ENCODE measurements at places on chromosomes 7 and 10.

GRCh38 chr10:132395704-132396493 lies 1.1 kb upstream of the PWWP2B start:
- DNase-seq: peak; percentile 59

DNA sequence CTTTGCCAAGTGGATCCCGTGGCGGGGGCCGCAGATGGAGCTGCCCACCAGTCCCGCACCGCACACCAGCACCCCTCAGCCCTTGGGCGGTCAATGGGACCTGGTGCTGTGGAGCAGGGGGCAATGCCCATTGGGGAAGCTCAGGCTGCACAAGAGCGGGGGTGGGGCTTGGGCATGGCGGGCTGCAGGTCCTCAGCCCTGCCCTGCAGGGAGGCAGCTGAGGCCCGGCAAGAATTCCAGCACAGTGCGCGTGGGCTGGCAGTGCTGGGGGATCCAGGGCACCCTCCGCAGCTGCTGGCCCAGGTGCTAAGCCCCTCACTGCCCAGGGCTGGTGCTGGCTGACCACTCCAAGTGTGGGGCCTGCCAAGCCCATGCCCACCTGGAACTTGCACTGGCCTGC lies 136.2 kb upstream of the ANKRD30A start:
- DNase-seq: no peak

DNA sequence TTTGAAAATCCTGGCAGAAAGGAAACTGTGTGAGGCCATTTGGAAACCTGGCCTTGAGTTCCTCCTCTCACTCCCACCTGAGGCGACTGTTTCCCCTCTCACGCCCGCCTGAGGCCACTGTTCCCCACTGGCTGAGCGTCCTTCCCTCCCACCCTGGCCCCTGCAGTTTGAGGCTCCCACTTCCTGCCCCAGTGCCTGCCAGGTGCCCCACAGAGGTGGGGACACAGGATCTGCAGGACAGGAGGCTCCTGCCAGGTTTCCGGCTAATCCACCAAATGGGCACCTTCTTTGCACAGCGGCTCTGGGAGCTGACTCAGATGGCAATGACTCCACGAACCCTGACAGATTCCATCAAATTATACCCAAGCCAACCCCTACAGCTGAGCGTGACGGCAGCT lies 24.3 kb upstream of the LARP4B start:
- DNase-seq: no peak

DNA sequence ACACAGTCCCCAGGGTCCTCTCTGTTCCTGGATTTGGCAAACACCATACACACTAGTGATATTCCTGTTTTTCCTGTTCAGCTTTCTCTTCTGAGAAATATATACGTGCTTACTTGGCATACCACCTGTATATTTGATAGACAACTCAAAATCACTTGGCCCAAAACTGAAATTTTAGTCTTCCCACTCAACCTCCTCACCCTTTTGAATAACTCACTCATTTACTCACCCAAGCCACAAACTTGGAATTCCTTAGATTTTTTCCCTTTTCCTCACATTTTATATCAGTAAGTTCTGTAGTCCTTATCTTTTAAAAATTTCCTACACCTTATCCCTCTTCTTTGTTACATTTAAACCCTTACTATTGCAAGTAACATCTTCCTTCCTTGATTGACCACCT lies 143.4 kb downstream of the PPP1R3A start:
- no peak for DNase-seq

- DNase-seq: peak; percentile 14
Measured at GRCh38 chr7:149097088-149097487, 6.6 kb upstream of the ZNF786 start.

- DNase-seq: peak; percentile 7
Measured at GRCh38 chr7:20299145-20299544, 31.6 kb upstream of the ITGB8 start.

DNA sequence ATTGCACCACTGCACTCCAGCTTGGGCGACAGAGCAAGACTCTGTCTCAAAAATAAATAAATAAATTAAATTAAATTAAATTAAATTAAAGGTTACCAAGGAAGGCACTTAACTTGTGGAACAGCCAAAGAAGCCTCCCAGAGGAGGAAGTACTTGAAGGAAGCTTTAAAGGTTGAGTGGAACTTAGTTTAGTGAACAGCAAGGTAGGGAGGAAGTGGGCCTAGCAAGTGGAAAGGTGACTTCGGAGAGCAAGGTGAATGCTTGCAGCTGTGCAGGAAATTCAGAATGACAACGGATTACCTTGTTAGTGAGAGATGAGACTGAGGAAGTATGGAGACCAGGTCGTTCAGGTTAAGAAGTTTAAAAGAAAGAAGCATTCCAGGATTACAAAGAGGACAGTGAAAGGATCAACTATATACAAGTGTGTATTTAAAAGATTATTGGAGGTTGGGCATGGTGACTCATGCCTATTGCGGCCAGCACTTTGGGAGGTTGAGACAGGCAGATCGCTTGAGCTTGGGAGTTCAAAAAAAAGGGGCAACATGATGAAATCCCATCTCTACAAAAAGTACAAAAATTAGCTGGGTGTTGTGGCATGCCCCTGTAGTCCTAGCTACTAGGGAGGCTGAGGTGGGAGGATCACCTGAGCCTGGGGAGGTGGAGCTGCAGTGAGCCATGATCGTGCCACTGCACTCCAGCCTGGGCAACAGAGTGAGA lies 12.8 kb upstream of the RPEL1 start:
- DNase-seq: no peak

- peak; percentile 9 for DNase-seq
Measured at GRCh38 chr7:77954773-77955555, 156.4 kb downstream of the PHTF2 start.

- DNase-seq: no peak
Measured at GRCh38 chr10:817371-817770, 114.1 kb downstream of the LARP4B start.

DNA sequence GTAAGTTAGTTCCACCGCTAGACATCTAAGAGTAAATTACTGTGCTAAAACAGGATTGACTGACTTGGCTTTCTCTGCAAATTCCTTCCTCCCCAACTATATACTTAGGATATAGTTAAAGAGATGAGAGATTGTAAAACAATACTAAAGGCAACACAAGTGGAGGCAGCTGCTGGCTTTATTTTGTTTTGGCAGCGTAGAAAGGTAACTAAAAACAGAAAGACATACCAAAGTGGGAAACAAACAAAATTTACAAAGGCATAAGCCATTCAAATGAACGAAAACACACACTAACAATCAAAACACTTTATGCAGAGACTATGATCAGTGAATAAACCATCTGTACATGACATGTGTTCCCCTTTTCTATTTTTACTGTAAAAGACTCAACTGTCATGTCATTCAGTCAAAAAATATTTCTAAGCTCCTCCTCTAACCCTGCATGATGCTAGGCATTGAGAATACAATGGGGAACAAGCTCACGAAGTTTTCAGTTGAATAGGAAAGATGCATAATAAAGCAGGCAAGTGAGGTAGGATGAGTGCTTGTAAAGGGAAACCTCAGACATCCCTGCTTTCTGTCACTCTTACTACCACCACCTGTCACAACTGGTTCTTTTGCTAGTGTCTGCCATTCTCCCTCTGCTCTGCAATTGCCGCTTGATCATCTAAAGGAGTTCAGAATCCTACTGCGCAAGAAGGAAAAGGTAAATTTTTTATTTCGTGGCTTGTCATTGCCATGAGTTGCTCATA lies 64.2 kb upstream of the COL1A2 start:
- no peak for DNase-seq

DNA sequence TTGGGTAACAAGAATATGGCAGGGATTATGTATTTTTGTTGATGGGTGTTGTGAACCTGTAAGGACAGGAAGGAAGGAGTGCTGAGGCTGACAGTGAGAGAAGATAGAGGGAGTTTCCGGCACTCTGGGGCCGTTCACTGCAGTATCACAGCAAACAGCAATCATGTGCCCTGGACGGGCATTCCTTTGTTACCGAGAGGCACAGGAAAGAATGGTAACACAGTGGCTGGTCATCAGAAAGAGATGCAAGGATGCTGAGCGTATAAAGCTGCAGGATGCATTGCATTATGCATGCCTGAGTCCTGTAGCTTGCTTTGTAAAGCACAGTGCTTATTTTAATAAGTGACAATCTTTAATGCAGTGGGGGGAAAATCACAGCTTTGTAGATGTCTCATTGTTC lies 286.8 kb downstream of the RPS24 start:
- no peak for DNase-seq

DNA sequence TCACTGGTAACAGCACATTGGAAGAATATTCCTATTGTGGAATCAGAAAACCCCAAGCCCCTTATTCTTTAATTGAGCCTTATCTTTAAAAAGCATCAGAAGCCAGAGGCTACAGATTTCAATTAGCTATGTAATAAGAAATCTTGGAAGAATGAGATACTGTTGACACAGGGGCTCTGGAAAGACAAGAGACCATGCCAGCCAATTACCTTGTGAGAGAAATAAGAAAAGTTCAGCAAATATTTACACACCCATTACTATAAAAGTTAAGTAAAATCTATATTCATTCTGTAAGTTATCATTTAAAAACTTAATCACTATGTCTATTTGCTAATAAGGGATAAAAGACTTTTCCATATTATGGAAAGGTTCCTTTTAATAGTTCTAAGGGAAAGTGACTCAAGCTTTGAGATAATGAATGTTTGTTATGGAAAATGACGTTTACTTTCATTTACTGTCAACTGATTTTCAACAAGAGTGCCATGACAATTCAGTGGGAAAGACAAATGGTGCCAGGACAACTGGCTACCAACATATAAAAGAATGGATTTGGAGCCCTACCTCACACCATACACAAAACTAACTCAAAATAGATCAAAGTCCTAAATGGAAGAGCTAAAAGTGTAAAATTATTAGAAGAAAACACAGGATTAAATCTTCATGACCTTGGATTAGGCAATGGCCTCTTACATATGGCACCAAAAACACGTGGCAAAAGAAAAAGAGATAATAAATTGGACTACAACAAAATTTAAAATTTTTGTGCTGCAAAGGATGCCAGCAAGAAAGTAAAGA lies 28.3 kb downstream of the ZFAND2A start:
- DNase-seq: no peak

DNA sequence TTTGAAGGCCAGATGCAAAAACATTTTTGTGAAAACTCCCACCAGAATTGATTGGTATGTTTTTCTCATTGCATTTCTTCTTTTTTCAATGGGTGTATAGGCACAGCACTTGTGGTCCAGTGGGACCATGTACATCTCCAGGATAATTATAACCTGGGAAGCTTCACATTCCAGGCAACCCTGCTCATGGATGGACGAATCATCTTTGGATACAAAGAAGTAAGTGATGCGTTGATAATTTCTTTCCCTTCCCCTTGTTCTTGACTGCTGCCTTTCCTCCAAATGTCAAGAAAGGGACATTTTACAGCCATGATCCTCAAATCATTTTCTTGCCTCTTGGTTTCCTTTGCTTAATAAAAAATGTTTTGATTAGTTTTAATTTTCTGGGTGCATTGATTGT lies 331.5 kb downstream of the PLXDC2 start:
- DNase-seq: no peak

- no peak for DNase-seq
Measured at GRCh38 chr7:20964281-20964918, 177.7 kb upstream of the SP8 start.

DNA sequence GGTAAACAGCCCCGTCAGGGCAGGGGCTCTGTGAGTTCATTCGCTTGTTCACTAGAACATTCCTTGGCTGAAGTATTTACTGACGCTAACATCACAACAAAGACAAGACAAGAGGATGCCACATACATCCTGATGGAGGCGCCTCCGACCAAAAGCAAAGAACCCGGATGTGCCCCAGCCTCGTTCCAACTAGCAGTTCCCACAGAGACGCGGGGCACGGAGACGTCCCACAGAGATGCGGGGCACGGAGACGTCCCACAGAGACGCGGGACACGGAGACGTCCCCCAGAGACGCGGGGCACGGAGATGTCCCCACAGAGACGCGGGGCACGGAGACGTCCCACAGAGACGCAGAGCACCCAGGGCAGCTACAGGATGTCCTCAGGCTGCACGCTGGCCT lies 35.4 kb upstream of the CFAP46 start:
- no peak for DNase-seq

Measured in GM03348 (cell line).